CD4-positive, alpha-beta T cell treated with Interleukin-1 beta for 1 hour (primary cell): ENCODE measurements at places on chromosomes 4 and X.

- no peak for DNase-seq
Observed at GRCh38 chr4:189843413-189844009, 97.2 kb upstream of the FRG1 start.

GRCh38 chr4:13597141-13597540 is 30.4 kb downstream of the BOD1L1 start:
- no peak for DNase-seq

DNA sequence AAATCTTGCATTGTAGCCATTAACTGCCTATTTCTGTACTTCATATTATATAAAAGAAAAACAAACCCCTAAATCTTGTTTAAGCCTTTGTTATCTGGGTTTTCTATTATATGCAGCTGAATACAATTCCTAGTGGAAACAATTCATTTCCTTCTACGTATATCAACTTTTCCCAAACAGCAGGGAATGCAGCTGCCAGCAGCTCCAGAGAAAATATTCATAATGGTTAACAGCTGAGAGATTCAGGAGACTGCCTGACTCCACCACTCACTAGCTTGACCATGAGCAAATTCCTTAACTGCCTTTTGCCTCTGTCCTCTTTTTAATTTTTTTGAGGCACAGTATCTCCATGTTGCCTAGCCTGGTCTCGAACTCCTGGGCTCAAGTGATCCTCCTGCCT is 146.2 kb downstream of the SPATA18 start:
- DNase-seq = no peak

DNA sequence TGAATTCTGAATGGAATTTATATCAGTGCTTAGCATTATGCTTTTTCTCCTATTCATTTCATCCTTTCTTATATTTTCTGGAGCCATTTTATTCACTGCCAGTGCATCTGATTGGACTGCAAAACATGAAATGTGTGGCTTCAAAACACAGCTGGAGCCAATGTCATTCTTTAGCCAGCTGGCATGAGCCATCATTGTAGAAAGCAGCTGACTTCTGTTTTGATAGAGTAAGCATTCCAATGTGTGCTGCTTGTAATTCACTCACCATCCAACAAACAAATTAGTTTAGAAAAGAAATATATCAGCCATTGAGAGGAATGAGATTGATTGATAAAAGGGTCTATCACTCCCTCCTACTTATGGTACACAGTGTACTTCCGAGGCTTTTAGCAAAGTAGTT is 2616.0 kb downstream of the ARAP2 start:
- no peak for DNase-seq

DNA sequence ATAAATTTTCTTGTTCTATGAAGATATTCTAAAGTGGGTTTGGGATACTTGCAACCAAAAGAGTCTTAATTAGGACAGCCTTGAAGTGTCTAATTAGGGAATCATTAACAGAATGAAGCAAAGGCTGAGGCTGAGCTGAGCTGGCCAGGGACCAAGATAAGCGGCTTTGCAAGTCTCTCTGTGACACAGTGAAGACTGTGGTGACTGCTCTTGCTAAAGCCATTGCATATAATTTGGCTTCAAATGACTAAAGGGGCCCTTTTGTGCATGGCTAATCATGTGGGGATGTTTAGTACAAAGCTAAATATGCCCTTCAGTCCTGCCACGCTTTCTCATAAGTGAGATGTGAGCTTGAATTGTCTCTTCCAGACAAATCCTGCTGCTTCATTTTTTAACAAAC is 31.2 kb upstream of the GYPA start:
- DNase-seq = no peak

DNA sequence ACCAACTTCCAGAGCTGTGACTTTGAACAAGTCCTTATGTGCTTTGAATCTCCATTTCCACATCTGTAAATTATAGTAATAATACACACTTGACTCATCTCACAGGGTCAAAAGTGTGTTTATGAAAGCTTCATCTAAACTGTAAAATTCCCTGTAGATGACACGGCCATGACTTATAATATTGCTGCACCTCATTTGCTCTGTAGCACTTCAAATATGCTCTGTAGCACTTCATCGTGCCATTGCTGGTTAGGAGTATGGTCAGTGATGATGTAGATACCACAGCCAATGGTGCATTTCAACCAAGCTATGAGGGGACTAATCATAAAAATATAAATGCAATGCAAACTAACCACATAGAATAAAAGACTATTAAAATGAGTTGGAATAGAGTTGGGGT is 318.6 kb downstream of the ANK2 start:
- no peak for DNase-seq

GRCh38 chrX:67050760-67051159 is 411.9 kb upstream of the EDA2R start:
- no peak for DNase-seq

DNA sequence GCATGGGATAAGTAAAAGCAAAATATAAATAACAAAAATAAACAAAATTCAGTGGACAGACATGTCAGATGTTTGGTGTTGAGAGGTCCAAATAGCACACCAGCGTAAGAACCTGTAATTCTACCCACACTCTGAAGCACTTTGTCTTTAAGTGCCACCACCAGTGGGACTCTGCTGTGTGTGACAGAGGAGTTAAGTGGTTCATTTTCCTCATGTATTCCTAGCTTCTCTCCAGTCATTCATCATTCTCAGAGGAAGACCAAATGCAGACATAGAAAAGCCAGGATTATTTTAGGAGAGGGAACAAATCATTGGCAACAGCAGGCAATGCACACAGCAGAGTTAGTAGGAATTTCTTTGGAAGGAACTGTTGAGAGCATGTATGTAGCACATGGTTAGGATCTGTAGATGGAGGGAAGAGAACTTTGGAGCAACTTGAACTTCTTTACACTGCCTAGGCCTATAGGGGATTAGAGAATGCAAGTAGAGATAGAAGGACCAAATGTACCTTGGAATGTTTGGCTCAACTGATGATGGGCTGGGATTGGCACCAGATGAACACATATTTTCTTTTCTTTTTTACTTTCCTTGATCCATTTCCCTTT is 43.0 kb upstream of the ARHGAP24 start:
- DNase-seq = no peak

DNA sequence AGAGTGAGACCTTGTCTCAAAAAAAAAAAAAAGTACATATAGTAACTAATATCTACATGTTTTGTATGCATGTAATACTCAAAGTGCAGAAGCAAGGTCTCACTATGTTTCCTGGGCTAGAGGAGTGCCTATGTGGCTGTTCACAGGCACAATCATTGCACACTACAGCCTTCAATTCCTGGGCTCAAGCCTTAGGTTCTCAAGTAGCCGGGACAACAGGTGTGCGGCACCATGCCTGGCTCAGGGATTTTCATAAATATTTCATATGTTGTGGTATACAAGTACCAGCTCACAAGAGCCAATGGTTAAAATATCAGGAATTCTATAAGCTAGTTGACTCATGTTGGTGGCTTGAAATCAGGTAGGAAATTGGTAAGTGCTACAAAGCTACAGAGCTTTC is 94.8 kb downstream of the LARP7 start:
- DNase-seq = no peak

- DNase-seq = no peak
Observed at GRCh38 chr4:57490520-57491255, 380.5 kb upstream of the IGFBP7 start.

- DNase-seq = no peak
Observed at GRCh38 chr4:87932718-87933141, 42.8 kb upstream of the SPP1 start.

GRCh38 chrX:109863811-109864210 is 130.8 kb upstream of the ACSL4 start:
- no peak for DNase-seq

DNA sequence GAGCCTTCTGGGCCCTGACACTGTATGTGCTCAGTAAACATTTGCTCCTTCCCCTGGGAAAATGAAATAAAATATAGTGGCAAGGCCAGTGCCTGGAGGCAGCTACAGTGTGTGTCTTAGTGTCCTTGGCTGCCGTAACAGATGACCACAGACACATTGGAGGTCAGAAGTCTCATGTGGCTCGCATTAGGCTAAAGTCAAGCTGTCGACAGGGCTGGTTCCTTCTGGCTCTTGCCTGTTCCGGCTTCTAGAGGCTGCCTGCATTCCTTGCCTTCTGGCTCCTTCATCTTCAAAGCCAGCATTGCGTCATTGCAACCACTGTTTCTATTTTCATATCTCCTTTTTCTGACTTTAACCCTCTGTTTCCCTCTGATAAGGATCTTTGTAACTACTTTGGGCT is 83.6 kb upstream of the STX18 start:
- no peak for DNase-seq

DNA sequence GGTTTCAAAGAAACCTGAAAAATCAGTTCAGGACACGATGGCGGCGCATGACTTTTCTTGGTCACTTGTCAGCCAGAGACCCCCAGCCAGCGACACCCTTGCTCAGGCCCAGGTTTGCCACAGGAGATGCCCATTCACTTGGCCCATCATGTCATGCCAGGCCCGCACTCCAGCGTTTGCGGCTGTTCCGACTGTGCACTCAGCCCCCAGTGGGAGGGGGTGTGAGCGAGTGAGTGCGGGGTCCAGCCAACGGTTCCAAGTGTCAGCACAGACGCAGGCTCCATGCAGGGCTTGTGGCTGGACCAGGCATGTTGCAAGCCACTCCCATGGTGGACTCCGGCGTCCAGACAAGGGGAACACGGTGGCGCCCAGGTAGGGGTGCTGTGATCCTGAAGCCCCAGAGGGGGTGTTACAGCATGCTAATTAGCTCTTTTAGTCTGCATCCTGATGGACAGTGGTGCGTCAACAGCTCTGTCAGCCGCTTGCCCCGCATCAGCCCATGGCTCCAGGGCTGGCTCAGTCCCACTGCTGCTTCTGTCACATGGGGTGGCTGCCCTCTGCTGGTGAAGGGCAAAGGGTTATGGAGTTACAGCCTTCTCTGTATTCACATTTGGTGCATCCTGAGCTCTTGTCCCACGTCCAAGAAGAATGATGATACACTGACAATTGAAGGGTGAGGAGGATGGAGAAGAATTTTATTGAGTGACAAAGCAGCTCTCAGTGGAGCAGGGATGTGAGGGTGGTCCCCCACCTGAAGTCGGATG is 3.7 kb upstream of the MAEA start:
- DNase-seq = peak; percentile 48

DNA sequence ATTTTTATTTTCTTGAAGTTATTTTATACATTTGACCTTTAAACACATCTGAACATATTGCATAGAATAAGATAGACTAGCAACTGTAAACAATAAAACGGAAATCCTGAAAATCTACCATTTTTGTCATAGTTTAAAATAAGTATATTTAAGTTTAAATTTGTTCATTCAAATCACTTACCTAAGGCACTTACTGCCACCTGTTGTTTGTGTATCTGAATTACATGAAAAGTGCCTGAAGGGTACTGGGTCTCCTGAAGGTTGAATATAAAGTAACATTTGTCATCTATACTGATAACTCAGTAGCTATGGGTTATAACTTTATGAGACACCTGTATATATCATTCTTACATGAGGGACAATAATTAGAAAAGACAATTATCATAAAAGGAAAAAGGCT is 38.6 kb downstream of the TRPC5 start:
- no peak for DNase-seq

- DNase-seq = no peak
Observed at GRCh38 chrX:5681159-5681558, 547.5 kb downstream of the NLGN4X start.

- DNase-seq = no peak
Observed at GRCh38 chr4:11209826-11210225, 218.9 kb downstream of the HS3ST1 start.

- no peak for DNase-seq
Observed at GRCh38 chr4:153497988-153498967, 32.1 kb downstream of the TMEM131L start.

- no peak for DNase-seq
Observed at GRCh38 chrX:123570011-123570590, 162.8 kb downstream of the THOC2 start.

DNA sequence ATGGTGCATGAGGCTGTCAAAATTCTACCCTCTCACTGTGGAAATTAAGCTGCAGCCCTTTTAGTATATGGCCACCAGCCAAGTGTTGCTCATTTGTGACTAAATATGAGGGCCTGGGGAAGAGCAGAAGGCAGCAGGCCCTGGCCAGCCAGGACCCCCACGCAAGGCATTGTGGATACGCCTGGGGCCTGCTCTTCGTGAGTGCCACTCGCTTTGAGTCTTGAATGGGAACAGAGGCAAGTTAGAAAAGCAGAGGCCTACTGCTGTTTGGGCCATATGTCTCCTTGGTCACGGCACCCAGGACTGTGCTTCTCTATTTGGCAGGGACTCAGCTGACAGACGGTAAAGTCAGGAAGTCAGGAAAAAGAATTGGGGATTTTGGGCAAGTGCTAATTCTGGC is 10.9 kb downstream of the RTL5 start:
- DNase-seq = no peak

GRCh38 chr4:151717909-151718628 is 42.7 kb downstream of the GATB start:
- DNase-seq = no peak

- no peak for DNase-seq
Observed at GRCh38 chrX:42079968-42080367, 156.6 kb upstream of the CASK start.

DNA sequence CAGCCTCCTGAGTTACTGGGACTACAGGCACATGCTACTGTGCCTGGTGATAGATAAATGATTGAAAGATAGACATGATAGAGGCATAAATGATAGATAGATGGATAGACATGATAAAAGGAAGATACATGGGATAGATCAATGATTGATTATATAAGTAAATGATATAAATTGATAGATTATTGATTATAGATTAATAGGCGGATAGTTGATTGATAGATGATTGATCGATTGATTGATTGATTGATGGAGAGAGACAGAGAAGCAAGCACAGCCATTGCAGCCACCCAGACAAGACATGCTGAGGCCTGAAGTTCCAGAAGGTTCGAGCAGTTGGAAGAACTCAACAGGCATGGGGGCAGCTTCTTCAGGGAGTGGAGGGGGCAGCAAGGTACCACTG is 17.7 kb upstream of the PLXNB3 start:
- no peak for DNase-seq

DNA sequence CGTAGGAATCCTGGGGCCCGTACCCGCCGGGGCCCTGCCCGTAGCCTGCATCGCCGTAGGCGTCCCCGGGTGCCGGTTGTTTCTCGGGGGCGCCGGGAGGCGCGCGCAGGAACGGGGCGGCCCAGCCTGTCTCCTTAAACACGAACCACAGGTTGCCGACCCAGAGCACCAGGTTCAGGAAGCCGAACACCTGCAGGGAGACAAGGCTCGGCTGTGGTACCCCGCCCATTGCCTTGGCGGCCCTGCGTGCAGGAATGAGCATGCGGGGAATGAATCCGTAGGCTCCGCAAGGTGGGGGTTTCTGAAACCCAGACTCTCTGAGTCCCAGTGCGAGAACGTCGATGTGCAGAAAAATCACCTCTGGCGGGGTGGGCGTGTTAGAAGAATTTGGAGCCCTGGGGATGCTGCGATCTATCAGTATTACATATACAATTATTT is 5.4 kb upstream of the PRICKLE3 start:
- no peak for DNase-seq

- DNase-seq = no peak
Observed at GRCh38 chr4:53101191-53101581, 239.1 kb downstream of the RASL11B start.

GRCh38 chrX:16797358-16797757 is 11.1 kb downstream of the TXLNG start:
- no peak for DNase-seq

- DNase-seq = no peak
Observed at GRCh38 chr4:108763226-108763593, 357 bp upstream of the ETNPPL start.
